H1 (cell line): ENCODE measurements at places on chromosomes 7 and 10.

GRCh38 chr7:30133736-30134610, 813 bp upstream of the MTURN start:
- no peak overlapping the region for H3K27ac ChIP-seq
- H3K4me1 ChIP-seq, result 0 out of 2 replicates have a peak, but pooled peaks cover 4% of the 10 kb centered on the region
- H3K27me3 ChIP-seq, result peaks cover 16% of the 10 kb centered on the region
- H3K4me3 ChIP-seq, result peak overlapping the region; percentile 61

- DNase-seq, result peak; percentile 59
- no peaks in the 10 kb centered on the region for H3K27me3 ChIP-seq
- H3K4me3 ChIP-seq, result peak overlapping the region; percentile 24; the same call in 1 of the 2 replicates
Observed at GRCh38 chr10:43667317-43667731, 18.6 kb upstream of the ZNF32 start.

DNA sequence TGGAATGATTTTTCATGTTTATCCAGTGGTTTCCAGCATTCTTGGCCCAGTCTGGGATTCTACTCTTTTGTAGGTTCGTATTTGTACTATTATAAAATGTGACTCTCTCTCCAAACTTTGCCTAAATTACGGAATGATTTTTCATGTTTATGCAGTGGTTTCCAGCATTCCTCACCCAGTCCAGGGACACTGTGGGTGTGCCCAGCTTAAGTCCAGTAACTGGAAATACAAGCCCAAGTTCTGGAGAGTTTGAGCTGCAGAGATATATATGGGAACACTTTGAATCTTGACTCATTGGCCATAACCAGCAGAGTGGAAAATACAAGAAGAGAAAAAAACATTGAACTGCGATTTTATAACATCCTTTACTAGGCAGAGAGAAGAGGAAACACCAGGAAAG, 5.9 kb upstream of the MAGI2 start:
- H3K27ac ChIP-seq, result no peak overlapping the region
- no peak for DNase-seq
- H3K4me3 ChIP-seq, result no peak overlapping the region
- H3K36me3 ChIP-seq, result no peaks in the 10 kb centered on the region

DNA sequence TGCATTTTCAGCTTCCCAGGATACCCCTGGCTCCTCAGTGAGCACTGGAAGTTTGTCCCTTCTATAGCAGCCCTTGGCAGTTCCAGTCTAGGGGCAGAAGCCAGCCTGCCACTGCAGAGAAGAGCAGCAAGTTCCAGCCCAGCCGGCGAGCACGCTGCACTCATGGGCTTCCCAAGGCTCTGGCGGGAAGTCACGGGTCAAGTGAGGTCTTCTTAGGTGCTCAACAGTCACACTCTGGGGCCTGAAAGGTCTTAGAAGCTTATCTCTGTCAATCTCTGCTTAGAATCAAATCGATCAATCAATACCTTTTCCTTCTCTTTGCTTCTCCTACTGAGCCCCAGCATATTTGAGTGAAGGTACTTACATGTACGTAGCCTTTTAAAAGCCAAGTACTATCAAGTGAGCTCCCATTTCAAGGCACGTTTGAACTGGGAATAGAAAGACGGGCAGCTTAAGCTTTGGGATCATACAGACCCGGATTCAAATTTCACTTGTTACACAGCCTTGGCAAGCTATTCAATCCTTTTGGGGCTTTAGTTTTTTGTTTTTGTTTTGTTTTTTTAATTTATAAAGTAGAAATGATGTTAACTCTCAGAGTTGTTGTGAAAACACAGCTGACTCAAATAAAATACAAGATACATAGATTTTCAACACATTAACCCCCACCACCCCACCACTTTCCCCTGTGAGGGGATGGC, 152.6 kb upstream of the KLF14 start:
- 0 out of 2 replicates have a peak, but pooled peaks cover 3% of the 10 kb centered on the region for H3K36me3 ChIP-seq
- DNase-seq, result no peak
- H3K4me1 ChIP-seq, result no peaks in the 10 kb centered on the region
- H3K27ac ChIP-seq, result no peak overlapping the region

GRCh38 chr10:34107626-34108516, 707.2 kb downstream of the PARD3 start:
- no peaks in the 10 kb centered on the region for H3K27me3 ChIP-seq
- H3K4me1 ChIP-seq, result no peaks in the 10 kb centered on the region
- no peak overlapping the region for H3K4me3 ChIP-seq
- DNase-seq, result no peak
- no peaks in the 10 kb centered on the region for H3K36me3 ChIP-seq
- no peak overlapping the region for H3K27ac ChIP-seq

- H3K27ac ChIP-seq, result no peak overlapping the region
- no peaks in the 10 kb centered on the region for H3K27me3 ChIP-seq
- H3K4me3 ChIP-seq, result no peak overlapping the region
- no peaks in the 10 kb centered on the region for H3K36me3 ChIP-seq
- H3K4me1 ChIP-seq, result no peaks in the 10 kb centered on the region
Observed at GRCh38 chr7:120925392-120925791, 25.2 kb upstream of the ING3 start.

GRCh38 chr10:70265032-70265689, 18.6 kb downstream of the NPFFR1 start:
- H3K27me3 ChIP-seq, result no peaks in the 10 kb centered on the region
- no peak overlapping the region for H3K27ac ChIP-seq
- no peaks in the 10 kb centered on the region for H3K36me3 ChIP-seq
- H3K4me3 ChIP-seq, result no peak overlapping the region
